ENCODE measurements at places on chromosomes 1 and 21.

GRCh38 chr1:63789856-63790605 is 16.2 kb downstream of the ROR1 start:
- DNase-seq: no peak

GRCh38 chr1:173415905-173416450 is 61.2 kb upstream of the PRDX6 start:
- no peak for DNase-seq

DNA sequence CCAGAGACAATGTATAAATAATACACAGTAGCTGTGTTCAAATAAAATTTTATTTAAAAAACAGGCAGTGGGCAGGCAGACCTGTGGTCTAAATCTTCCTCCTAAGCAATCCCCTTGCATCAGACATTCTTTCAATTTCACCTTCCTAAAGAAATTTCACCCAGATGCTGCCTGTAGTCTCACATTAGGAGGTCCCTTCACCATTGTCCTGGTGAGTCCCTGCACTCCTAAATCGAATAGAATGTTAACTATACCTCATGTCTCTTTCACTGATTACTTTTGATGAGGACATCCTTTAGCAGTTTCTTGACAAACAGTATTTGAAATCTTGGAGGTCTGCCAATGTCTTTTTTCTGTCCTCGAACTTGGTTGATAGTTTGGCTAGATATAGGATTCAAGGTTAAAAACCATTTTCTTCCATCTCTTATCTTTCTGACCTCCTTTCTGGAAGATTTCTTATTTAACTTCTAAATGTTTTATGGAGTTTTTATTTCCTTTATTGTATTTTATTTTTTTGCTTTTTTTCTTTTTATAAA is 77.5 kb downstream of the LPGAT1 start:
- no peak for DNase-seq

DNA sequence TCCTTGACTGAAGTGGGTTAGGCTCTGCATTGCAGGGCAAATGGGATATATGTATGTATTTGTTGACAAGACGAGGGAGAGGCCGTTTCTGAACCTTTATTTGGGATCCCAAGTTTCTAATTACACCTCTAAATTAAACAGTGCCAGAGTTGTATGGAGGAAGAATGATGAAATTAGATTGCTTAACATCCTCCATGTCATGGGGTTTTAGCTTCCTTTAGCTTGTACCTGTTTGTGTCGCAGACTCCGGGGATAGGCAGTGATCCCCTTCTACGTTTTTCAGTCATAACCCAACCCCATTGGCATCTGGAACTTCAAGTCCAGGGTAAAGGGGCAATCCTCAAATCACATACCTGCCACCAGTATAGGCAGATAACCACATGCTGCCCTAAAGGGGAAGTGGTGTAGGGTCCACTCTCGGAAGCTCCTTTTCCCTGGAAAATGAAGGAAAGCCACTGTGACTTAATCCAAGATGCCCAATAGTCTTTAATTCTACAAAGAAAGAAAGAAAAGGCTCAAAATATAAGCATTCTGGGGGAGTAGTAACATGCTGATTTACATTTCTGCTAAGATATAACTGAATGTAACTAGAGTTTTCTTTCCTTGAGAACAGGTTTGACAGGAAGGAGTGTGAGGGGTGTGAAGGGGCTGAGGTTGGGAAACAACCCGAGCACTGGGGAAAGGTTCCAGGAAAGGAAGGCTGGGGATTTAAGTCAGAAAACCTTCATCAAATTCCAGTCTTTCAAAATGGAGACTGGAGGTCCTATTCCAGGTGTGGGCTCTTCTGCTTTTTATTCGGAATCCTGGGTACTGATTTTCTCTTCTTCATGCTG is 77.6 kb downstream of the RGL1 start:
- DNase-seq: no peak

GRCh38 chr1:99457381-99458165 is 188.3 kb upstream of the PALMD start:
- no peak for DNase-seq
